ENCODE measurements at places on chromosomes 16 and 17.
A peak's percentile ranks its signal among the peaks of the same experiment; 100 is the strongest.

DNA sequence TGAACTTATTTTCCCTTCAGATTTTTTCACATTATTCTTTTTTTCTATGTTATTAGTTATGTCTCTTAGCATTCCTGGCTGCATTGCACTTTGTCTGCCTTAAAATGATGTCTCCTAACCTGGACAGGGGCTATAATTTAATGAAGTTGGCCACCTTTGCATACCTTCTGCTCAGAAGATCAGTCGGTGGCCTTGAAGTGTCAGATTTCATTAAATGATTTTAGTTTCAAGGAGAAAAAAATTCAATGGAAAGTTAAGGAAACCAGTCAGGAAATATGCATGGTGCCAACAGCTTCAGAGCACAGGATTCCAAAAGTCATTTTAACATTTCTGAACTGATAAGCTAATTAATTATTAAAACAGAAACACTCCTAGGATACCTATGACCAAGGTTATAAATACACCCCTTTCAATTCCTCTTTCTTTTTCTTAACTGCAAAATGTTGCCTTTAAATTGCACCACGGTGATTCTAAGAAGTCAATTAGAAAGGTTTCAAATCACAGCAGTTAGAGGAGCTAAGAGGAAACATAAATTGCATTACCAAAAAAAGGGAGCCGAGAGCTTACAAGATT is 533.4 kb downstream of the KCNJ2 start:
- no peaks in the 10 kb centered on the region for H3K27me3 ChIP-seq
- no peaks in the 10 kb centered on the region for H3K4me1 ChIP-seq
- H3K36me3 ChIP-seq: no peaks in the 10 kb centered on the region
- no peak overlapping the region for H3K27ac ChIP-seq

DNA sequence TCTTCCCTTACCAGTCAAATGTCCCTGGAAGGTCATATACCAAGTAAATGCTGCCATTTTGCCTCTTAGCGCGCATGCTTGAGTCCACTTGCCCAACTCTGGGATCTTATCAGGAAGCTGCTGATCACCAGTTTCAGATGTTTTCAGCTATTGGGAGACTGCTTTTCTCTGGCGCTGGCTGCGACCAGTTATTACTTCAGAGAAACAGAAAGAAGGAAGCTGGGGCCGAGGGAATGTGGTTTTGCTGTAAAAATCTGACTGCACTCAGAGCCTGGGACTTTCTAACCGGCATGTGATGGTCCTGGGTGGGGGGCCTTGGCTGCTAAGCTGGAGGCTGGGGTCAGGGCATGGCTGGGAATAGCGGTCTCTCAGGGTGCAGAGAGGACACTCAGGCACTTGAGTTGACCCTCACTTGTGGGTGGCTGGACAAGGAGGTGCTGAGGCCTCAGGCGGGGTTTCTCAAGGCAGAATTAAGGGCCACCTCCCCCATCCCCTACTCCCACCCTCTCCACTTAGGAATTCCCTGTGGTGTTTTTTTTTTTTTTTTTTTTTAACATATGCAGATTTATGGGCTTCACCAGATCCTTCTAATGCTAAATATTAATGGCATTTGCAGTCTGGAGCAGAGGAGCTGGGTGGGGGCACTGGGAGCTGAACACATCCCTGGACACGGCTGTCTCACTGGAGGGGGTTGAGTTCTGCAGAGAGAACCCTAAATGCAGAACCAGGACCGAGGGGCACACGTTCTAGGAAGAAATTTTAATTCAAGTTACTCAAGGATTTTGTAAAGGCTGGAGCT is 145.8 kb downstream of the CYLD start:
- H3K4me3 ChIP-seq: no peak overlapping the region
- H3K27me3 ChIP-seq: no peaks in the 10 kb centered on the region
- H3K36me3 ChIP-seq: no peaks in the 10 kb centered on the region
- no peak overlapping the region for H3K27ac ChIP-seq
- no peaks in the 10 kb centered on the region for H3K4me1 ChIP-seq

- peaks cover 14% of the 10 kb centered on the region for H3K4me1 ChIP-seq
- H3K27me3 ChIP-seq: no peaks in the 10 kb centered on the region
- DNase-seq: no peak
These were observed 583.1 kb upstream of the SALL1 start for GRCh38 chr16:51734220-51734619.

- no peak overlapping the region for H3K27ac ChIP-seq
- H3K4me1 ChIP-seq: no peaks in the 10 kb centered on the region
- no peaks in the 10 kb centered on the region for H3K36me3 ChIP-seq
- no peak overlapping the region for H3K4me3 ChIP-seq
- no peaks in the 10 kb centered on the region for H3K27me3 ChIP-seq
These were observed 299.5 kb upstream of the HSBP1 start for GRCh38 chr16:83508295-83508694.

- H3K27ac ChIP-seq: no peak overlapping the region
- peaks cover 16% of the 10 kb centered on the region for H3K27me3 ChIP-seq
- no peak overlapping the region for H3K4me3 ChIP-seq
These were observed 14.3 kb upstream of the DYNLRB2 start for GRCh38 chr16:80526418-80527061.

DNA sequence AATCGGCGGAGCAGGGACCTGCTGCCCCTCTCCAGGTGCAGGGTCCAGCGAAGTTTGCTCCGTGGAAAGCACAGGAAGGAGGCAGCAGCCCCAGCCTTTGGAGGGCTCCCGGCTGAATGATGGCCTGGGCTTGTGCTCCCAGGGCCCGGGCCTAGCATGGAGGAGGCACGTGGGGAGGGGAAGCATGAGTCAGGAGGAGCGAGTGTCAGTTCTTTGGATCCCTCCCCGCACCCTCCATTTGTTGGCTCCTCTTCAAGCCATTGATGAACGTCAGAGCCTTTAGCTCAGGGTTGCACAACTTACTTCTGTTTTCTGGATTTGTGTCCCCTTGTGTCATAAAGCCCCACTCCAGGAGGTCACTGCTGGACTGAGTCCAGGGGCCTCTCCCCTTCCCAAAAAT is 25.8 kb downstream of the TTYH2 start:
- DNase-seq: no peak
- no peaks in the 10 kb centered on the region for H3K27me3 ChIP-seq
- peaks cover 31% of the 10 kb centered on the region for H3K4me1 ChIP-seq
- no peaks in the 10 kb centered on the region for H3K36me3 ChIP-seq

- H3K4me1 ChIP-seq: no peaks in the 10 kb centered on the region
- H3K27me3 ChIP-seq: no peaks in the 10 kb centered on the region
- H3K4me3 ChIP-seq: no peak overlapping the region
- no peak overlapping the region for H3K27ac ChIP-seq
- DNase-seq: no peak
These were observed 62.4 kb downstream of the STH start for GRCh38 chr17:46061435-46061834.

DNA sequence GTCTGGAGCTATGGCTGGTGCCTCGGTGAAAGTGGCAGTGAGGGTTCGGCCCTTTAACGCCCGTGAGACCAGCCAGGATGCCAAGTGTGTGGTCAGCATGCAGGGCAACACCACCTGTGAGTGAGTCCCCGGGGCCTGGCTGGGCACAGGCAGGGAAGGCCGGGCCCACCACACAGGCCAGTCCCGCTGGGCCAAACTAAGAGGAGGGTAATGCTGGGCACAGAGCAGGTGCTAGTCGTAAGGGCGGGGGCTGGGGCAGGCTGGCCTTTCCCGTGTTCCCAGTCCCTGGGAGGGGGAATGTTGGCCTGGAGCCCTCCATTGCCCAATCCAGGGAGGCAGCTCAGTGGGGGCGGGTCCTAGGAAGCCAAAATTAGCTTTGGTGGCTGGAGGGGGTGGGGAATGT is 2.5 kb downstream of the KIF1C start:
- DNase-seq: no peak
- peaks cover 4% of the 10 kb centered on the region for H3K36me3 ChIP-seq
- H3K27ac ChIP-seq: no peak overlapping the region
- peaks cover 16% of the 10 kb centered on the region for H3K4me1 ChIP-seq

- H3K4me3 ChIP-seq: peak within 1 kb of the TSS; percentile 82
- peaks cover 50% of the 10 kb centered on the region for H3K27me3 ChIP-seq
- H3K36me3 ChIP-seq: no peaks in the 10 kb centered on the region
- DNase-seq: peak; percentile 92
- peaks cover 9% of the 10 kb centered on the region for H3K4me1 ChIP-seq
These were observed at the start of gene ITGA3 for GRCh38 chr17:50055426-50056216. Gene ITGA3 (plus strand): TSS chr17:50056110. CDS start chr17:50056440, 330 bp downstream.

GRCh38 chr17:179066-179432 is 2.4 kb downstream of the DOC2B start:
- peaks cover 12% of the 10 kb centered on the region for H3K4me1 ChIP-seq
- H3K27ac ChIP-seq: no peak overlapping the region
- no peaks in the 10 kb centered on the region for H3K36me3 ChIP-seq
- no peak overlapping the region for H3K4me3 ChIP-seq
- peaks cover 75% of the 10 kb centered on the region for H3K27me3 ChIP-seq

- no peak overlapping the region for H3K4me3 ChIP-seq
- H3K27me3 ChIP-seq: no peaks in the 10 kb centered on the region
- no peaks in the 10 kb centered on the region for H3K4me1 ChIP-seq
- no peaks in the 10 kb centered on the region for H3K36me3 ChIP-seq
These were observed 14.9 kb upstream of the MAPK3 start for GRCh38 chr16:30137897-30138296.

DNA sequence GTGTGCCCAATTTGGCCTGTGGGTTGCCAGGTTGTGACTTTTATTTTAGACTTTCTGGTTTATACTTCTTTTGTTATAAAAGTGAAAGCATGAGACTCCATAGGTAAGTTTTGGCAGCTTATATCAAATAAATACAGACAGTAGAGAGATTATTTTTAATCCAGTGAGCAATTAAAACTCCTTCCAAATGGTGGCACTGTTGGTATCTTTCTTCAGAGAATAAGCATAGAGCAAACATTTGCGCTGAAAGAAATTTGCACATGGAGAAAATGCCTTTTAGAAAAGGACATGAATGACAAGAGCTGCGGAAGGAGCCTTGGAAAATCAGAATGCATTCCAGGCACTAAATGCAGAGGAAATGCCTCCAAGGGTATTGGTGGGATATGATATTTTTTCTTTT is 46.1 kb upstream of the DNAJA2 start:
- H3K4me3 ChIP-seq: no peak overlapping the region
- no peaks in the 10 kb centered on the region for H3K27me3 ChIP-seq
- no peak for DNase-seq
- no peaks in the 10 kb centered on the region for H3K36me3 ChIP-seq
- H3K27ac ChIP-seq: no peak overlapping the region

DNA sequence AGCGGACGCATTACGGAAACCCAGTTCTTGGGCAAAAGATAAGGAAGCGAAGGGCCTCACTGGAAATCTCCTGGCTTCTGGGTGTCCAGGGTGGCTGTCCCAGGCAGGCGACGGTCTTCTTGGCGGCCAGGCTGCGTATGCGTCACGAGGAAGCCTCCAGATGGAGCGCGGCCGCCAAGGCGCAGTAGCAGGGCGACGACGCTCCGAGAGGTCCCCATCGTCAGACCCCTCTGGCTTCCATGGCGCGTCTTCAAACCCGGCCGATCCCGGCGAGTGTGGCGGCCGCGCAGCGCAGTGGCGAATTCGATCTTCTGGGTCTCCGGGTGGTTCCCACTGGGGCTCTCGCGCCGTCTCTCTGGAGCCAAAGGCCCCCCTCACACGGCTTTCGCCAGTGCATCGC is 13.8 kb upstream of the ANKRD40CL start:
- DNase-seq: no peak
- no peak overlapping the region for H3K4me3 ChIP-seq
- no peaks in the 10 kb centered on the region for H3K36me3 ChIP-seq
- no peaks in the 10 kb centered on the region for H3K4me1 ChIP-seq
- H3K27ac ChIP-seq: no peak overlapping the region

- peaks cover 15% of the 10 kb centered on the region for H3K4me1 ChIP-seq
- no peak overlapping the region for H3K27ac ChIP-seq
- DNase-seq: no peak
- no peaks in the 10 kb centered on the region for H3K27me3 ChIP-seq
- no peak overlapping the region for H3K4me3 ChIP-seq
These were observed 5.6 kb downstream of the VAC14 start for GRCh38 chr16:70795296-70795912.

GRCh38 chr17:58808609-58809563 is 53.2 kb downstream of the PPM1E start:
- no peak overlapping the region for H3K27ac ChIP-seq
- no peaks in the 10 kb centered on the region for H3K36me3 ChIP-seq
- H3K27me3 ChIP-seq: no peaks in the 10 kb centered on the region
- no peaks in the 10 kb centered on the region for H3K4me1 ChIP-seq

DNA sequence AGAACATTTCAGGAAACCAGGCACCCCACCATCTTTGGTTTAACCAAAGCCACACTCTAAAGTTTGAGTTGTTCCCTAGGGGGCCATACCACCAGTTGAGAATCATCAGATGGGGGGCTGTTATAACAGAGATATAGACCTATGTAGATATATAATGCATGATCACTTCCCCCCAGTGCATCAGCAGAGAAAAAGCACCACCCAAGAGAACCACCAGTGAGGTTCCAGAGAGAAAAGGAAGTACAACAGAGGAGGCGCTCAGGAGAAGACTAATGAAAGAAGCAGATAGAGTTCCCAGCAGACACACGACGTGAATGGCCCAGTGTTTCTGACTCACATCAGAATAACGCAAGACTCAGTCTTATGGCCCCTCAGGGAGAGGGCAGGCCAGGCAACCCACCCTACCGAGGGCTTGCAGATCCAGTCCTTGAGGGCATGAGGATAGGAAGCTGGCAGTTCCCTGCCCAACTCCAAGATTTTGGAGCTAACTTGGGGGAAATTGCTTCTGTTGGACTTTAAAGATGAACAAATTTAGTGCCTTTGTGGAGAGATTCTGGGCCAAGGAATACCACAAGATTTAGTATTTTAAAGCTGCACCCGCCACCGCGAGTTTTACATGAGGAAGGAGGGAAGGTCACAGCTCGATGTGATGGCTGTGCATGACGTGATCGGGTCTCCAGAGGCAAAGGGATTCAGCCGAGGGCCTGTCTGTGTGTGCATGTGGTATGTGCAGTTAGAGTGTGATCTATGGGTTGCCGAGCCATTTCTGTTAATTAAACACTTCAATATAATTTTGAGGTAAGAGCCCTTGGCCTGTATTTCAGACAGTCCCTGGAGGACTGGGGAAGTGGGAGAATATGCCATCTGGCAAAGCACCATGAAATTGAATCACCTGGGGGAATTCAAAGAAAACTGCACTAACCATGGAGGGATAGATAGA is 53.1 kb downstream of the AIPL1 start:
- H3K4me3 ChIP-seq: no peak overlapping the region
- no peak for DNase-seq
- no peaks in the 10 kb centered on the region for H3K36me3 ChIP-seq
- no peak overlapping the region for H3K27ac ChIP-seq

GRCh38 chr17:49741009-49741691 is 22.8 kb downstream of the FAM117A start:
- no peak overlapping the region for H3K4me3 ChIP-seq
- DNase-seq: no peak
- H3K4me1 ChIP-seq: peaks cover 16% of the 10 kb centered on the region
- no peak overlapping the region for H3K27ac ChIP-seq

DNA sequence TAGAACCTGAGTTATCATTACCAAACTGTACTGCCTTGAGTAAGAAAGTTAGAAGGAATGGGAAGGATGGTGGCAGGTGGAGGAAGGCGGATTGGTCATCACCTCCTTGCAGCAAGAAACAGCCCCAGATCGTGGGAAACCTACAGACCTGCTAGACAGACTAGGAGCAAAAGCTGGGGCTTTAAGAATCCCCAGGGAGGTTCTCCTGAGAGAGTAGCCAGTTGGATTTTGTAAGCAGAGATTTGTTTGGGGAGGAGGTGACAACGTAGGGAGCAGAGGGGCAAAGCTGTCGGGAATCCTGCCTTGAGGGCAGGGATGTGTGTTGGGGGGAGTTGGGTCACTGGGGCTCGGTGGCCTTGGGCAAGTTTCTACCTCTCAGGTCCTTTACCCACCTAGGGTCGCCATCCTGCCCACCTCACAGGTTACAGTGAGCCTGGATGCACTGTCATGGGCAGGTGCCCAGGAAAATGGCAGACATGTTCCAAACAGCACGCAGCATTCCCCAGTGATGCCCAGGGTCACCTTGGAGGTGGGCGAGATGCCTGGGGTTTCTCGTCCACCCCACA is 49.2 kb upstream of the STH start:
- peaks cover 28% of the 10 kb centered on the region for H3K27me3 ChIP-seq
- no peaks in the 10 kb centered on the region for H3K4me1 ChIP-seq
- no peak overlapping the region for H3K27ac ChIP-seq
- DNase-seq: no peak

Measured in neural progenitor cell (in vitro differentiated cells).